ENCODE measurements at places on chromosomes 7 and 10.

DNA sequence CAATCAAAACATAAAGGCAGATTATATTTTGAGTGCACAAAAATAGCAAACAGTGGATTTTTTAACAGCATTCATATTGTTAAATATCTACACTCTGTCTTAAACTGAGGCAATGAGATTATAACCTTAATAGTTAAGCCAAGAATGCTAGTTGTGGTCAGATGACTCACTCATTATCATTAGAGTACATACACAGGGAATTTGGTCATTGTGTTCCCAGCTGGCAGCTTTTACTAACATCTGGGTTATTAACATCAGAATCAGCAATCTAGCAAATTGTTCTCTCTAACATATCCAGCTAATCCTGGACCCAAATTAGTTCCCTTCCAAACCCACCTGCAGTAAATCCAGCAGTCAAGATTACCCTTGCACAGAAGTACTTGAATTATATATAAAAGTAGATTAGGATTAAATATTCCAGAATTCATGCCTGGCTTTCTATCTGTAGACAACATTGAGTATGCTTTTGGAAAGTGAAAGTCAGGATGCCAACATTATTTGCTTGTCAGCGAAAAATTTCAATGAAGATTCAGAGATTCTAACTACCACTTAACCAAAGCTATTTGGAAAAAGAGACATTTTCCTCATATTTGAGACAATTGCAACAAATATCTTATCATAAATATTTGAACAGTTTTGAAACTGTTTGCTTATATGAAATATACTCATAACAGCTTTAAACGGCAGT is 1035.6 kb upstream of the PHF14 start:
- DNase-seq: no peak

GRCh38 chr7:139743967-139744767 is 33.6 kb downstream of the HIPK2 start:
- no peak for DNase-seq

GRCh38 chr10:106577266-106577665 is 587.2 kb downstream of the SORCS1 start:
- DNase-seq: no peak

DNA sequence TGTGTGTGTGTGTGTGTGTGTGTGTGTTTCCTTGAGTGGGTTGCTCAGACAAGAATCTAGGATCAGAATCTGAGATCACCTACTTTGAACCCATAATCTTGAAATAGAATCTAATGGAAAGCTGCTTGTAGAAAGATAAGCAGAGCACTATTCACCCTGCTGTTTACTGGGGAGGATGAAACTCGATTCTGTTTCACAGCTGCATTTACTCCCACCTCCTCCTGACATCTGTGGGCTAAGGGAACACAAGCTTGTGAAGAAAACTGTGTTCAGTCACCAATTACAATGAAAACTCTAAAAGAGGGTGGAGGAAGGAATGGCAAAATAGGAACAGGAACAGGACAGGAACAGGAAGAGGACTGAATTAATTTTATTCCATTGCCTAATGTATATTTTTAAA is 269.5 kb downstream of the TSPAN12 start:
- no peak for DNase-seq

DNA sequence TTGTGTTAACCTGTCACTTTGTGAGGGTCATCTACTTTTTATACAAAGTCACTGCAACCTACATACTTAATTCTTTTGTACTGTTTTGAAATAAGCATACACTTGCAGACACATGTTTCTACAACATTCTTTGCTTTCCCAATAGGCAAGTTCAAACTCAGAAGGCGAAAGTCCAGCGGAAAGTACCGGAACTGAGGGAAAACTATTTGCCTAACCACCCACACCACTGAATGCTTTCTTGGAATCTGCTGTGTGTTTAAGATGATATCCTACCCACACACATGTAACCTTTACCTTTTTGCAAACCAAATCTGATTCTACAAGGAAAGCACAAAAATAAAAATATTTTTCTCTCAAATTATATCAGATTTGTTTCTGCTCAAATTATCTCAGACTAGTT is 139.4 kb upstream of the AGR3 start:
- DNase-seq: no peak

GRCh38 chr10:130421909-130422308 is 285.7 kb downstream of the GLRX3 start:
- no peak for DNase-seq

- DNase-seq: no peak
Observed at GRCh38 chr10:11563936-11564335, 47.5 kb downstream of the USP6NL start.

GRCh38 chr7:66039094-66039670 is 36.4 kb upstream of the ASL start:
- DNase-seq: no peak

- DNase-seq: no peak
Observed at GRCh38 chr7:70602117-70602516, 529.8 kb upstream of the GALNT17 start.

DNA sequence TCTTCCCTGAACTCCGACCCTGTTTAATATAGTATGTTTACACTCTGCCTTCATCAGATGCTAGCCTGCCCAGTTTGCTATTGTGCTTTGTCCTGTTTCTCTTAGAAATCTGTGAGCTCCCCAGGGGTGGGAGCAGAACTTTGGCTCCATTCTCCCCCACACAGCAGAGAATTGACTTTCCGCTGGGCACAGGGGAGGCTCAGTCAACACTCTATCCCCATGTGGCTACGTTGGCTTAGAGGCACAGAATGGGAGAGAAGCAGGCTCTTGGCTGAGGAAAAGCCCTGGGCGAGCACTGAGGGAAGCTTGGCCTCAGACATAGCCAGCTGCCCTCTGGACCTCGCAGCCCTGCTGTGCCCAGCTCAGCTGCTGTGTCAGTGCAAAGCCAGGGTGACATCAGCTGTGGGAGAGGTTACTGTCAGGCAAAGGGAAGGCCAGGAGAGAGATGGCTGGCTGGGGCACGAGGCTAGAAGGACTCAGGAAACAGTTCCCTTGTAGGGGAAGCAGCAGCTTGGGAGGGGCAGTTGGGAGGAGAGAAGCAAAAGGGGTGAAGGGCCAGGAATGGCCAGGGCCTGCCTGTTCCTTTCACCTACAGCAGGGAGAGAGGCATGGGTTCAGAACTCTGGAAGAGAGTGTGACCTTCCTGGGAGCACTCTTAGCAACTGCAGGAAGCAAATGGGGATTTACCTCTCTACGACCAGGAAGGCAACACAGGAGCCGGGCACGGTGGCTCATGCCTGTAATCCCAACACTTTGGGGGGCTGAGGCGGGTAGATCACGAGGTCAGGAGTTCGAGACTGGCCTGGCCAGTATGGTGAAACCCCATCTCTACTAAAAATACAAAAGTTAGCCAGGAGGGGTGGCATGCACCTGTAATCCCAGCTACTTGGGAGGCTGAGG is 5.8 kb upstream of the SCD start:
- DNase-seq: no peak
